ENCODE measurements at places on chromosomes 4 and X.

DNA sequence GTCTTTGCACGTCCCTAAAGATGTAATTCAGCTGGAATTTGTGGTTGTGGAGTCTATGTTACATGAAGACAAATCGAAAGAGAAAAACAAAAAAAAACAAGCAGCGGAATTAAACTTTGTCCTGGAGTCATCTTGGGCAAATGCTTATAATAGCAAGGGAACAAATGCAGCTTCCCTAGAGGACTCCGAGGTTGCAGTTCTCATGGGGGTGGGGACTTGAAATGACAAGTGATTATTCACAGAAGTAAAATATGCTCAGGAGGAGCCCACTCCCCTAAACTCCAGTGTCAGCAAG is 362.4 kb downstream of the ARHGAP24 start:
- no peak for DNase-seq

DNA sequence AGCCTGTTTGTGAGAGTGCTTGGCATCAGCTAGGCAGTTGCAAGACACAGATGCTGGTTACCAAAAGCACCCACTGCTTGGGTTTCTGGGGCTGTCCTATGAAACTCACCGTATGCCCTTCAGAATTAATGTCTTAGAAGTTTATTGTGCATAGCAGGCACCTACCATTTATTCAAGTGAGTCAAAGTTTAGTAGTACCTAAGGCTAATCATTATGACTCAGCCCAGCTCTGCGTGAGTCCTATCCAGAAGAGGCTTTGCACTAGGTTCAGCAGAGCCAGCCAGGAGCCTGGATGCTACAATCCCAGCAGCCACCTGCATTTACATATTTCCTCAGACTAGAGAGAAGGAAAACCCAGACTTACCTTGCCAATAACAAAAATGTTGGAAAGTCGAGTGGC is 4.2 kb downstream of the RPS4X start:
- DNase-seq = no peak

DNA sequence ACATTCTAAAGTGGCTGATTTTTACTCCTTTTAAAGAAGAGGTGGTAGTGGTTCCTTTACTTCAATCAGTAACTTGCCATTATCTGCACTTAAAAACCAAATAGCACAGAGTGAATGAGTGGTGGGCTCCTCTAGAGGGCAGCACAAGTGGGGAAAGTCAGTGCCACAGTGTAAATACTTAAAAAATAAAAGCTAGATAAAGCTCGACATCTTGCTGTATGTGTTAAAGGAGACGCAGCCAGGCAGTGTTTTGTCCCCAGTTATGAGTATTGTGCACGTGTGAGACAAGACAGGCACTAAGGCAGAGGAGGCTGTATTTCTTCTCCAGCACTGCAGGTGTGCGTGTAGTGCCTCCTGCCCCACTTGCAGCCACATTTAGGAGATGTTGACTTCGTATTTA is 24.6 kb downstream of the NAP1L5 start:
- DNase-seq = no peak

GRCh38 chrX:70826715-70827114 is 81.8 kb downstream of the TEX11 start:
- DNase-seq = no peak

DNA sequence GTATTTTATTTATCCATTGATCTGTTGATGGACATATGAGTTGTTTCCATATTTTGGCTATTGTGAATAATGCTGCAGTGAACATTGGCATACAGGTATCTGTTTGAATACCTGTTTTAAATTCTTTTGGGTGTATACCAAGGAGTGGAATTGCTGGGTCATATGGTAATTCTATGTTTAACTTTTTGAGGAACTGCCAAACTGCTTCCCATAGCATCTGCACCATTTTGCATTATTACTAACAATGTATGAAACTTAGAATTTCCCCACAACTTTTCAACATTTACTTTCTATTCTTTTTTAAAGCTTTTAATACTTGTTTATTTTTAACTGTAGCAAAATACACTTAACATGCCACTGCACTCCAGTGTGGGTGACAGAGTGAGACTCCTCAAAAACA is 57.0 kb upstream of the MSN start:
- DNase-seq = no peak

DNA sequence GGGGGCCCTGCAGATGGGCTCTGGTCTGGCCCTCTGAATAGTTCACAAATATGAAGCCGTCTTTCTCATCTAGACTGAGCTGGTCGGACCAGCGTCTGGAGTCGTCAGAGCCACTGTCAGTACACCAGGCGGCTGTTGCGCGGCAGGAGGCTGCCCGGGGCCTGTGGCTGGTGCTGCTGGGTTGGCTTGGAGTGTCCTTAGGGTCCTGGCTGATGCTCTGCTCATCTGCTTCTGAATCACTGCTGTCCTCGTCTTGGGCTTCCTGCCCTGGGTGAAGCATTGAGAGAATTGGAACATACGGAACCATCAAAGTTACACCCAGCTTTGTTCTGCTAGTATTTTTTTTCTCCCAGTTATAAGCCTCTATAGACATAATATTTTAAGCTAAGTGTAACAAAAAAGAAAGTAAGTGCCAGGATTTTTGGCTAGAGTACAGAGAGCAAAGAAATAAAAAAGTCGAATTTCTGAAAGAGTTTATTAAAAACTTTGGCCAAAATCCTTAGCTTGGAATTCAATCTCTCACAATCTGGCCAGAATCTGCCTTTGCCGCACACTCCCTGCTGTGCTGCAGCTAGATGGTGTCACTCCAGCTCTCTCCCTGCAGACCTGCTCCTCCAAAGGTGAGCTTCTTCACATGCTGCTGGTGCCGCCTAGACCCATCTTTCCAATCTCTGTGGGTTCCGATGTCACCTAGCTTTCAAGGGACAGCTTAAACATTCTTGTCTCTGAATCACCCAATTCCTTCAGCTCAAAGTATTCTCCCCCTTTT is 96.2 kb downstream of the CDS1 start:
- no peak for DNase-seq

DNA sequence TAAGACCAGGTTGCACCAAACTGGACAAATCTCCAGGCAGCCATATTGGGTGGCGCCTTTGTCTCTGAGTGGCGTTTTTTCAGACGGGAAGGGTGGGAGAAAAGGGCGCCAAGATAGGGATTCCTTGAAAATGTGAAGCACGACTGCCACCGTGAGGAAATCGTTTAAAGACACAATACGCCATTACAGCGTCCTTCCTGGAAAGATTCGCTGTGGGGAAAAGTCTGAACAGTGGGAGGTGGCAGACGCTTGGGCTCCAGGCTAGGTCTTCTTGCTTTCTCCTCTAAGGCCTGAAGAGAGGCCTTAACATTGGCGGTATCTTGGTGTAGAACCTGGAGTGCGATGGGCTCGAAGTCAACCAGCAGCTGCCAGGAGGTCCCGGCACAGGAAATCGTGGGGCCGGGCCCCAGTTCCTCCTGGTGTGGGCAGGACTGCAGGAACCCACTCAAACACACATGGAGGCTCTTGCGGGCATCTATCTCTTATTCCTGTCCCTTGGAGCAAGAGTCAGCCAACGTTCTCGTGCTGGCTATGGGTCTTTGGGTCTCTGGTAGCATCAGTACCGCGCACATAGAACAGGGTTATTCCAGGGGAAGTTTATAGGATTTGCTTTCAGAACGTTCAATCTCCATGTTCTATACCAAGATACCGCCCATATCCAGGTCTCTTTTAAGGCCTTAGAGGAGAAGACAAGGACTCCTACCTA is 208.8 kb downstream of the OR13H1 start:
- peak; percentile 34 for DNase-seq

All from retinal pigment epithelial cell (primary cell).